Cerebellar nuclear complex (tissue), 1 donor: ENCODE measurements at places on chromosomes 3 and 15.

DNA sequence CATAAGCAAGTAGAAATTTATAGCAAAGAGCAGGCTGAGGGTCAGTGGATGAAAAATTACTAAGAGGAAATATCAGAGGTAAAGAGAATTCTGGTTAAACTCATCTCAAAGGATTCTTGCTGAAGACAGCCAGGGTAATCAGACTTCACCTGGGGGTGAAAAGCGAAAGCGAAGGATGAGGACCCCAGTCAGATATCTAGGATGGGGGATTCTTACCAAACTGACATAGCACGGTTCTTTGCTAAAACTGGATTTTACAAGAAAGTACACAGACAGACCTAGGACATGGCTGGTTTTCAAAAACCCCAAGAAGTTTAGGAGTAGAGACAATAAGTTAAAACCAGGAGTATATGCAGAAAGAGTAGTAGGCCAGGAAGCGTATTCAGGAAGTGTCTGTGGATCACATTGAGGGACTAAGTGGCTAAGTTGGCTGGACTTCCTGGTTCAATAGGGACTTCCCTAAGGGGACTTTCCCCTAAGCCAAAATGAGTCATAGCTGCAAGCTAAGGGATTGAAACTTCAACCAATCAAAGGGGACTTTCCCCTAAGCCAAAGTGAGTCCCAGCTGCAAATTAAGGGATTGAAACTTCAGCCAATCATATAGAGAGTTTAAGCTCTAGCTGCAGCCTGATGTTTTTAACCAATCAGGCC lies 2.4 kb upstream of the CFAP91 start:
- DNase-seq: no peak

- DNase-seq: no peak
Measured at GRCh38 chr3:164371681-164372080, 706.6 kb downstream of the SI start.

DNA sequence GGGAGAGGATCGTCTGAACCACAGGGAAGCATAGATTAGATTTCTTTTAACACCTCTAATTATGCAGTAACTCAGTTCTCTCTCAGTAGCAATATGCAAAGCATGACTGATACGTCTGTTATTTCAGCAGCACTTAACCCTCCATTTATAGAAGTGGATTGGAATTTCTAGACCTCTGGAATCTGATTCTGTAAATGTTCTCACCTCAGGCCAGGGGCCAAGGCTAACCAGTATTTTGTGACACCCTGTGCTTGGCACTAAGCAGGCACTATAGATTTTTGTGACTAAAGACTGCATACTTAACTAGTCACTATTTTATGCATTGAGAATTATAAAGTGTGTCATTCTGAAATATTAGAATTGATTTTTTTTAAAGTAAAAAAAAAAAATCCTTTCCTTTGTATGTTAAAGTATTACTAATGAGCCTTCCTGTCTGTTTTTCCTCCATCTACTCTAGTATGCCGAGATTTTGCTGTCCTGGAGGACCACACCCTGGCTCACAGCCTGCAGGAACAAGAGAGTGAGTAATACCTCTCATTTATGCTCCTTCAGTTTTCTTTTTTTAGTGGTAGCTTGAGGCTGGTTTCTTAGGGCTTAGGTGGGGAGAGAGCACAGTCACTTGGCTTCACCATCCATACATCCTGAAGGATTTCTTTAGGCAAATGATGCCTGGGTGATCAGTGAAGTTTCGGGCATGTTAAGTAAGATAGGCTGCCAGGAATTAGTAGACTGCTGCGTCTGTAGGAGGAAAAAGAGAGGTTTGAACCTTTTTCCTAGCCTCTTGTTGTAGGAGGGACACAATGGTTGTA lies 26.5 kb upstream of the UTS2B start:
- no peak for DNase-seq

DNA sequence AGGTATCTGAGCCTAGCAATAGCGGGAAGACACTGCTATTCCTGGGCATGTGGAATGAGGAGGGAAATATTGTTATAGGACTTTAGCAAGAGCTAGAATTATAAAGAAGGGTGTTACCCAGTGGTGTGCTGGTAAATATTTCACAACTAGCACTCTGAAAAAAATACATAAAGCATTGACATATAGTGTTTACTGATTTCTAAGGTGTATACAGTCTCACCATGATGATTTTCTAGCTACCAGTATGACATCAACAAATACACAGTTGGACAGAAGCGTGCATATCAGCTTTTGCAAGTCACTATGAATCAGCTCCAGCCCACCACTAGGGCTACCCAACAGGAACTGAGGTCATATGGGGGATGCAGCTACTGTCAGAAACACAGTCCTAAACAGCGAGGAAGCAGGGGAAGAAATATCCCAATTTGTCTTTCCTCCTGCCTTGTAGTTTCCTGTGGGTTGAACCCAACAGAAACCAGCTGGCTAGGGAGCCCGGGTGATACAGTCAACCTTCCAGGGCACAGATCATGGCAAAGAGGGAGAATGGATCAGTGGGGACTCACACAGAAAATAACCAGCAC lies 39.6 kb downstream of the HGD start:
- DNase-seq: no peak

- DNase-seq: no peak
Measured at GRCh38 chr3:185421577-185422232, 58.8 kb downstream of the MAP3K13 start.

DNA sequence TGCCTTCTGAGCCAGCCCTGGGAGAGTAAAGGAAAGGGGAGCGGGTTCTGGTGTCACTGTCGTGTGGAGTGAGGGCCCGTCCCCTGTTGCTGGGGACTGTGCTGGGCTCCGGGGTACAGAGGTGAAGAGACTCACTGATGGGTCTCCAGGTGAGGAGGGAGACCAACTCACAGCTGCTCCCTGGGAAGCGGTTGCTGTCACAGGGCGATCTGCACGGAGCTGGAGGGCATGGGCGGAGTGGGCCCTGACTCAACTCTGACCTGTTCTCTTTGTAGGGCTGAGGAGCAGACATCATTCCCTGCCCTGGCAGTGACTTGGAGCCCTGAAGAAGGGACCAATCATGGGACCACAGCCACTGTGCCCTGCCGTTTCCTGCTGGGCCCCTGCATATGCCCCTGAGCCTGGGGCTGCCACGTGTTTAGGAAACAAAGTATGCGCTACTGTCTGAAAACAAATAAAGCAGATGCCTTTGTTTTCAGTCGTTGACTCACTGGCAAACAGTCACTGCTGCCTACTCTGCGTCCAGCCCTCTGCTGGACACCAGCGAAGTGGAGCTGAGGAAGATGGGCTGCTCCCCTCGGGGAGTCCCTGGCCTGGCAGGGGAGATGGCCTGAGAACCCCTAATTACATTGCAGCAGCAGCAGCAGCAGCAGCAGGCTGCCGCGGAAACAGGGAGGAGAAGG lies 22.9 kb upstream of the PLXNA1 start:
- DNase-seq: no peak
